RCC 7860 (cell line): ENCODE measurements at places on chromosomes 1 and 21.

GRCh38 chr1:79539001-79539400 lies 532.5 kb upstream of the ADGRL4 start:
- DNase-seq: no peak

DNA sequence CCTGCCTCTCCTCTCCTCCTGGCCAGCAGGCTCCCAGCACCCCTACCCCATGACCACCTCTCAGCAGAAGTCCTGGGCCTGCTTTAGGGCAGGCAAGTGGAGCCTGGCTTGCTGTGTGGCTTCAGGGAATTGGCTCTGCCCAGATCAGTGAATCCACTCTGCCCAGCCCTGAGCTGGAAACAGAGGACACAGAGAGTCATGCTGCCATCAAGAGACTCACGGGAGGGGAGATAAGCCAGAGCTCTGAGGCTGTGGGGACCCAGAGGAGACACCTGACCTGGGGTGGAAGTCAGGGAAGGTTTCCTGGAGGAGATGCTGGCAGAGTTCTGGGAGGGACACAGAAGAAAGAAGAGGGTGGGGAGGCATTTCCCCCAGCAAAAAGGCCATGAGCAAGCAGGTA lies 54.2 kb downstream of the GLIS1 start:
- DNase-seq: no peak

- DNase-seq: no peak
These were observed 129.0 kb downstream of the APP start for GRCh38 chr21:26041431-26042180.

DNA sequence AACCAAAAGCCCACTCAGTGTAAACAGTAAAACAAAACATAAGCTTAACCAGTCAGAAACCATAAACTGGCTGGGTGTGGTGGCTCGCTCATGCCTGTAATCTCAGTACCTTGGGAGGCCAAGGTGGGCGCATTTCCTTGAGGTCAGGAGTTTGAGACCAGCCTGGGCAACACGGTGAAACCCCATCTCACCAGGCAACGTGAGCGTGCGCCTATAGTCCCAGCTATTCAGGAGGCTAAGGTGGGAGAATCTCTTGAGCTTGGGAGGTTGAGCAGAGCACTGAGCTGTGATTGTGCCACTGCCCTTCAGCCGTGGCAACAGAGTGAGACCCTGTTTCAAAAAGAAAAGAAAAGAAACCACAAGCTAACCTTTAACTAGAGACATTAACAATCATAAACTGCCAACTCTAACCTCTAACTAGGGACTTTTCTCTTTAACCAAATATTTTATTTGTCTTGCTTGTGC lies 13.1 kb upstream of the PRRC2C start:
- peak; percentile 60 for DNase-seq

- peak; percentile 71 for DNase-seq
These were observed 44.1 kb upstream of the BCL10 start for GRCh38 chr1:85320371-85321131.
